Foreskin keratinocyte (primary cell): ENCODE measurements at places on chromosomes 4 and X. TPM values are rescaled to one million over a fixed set of nuclear protein-coding genes. Genes with fewer than 3 reads are reported as not detected.

Gene CTAG2
- not detected in 2 replicates for total RNA-seq

Gene MXRA5
- 5.5 and 7.9 TPM in 2 replicates for total RNA-seq

Gene CFAP99
- not detected in 2 replicates for total RNA-seq

Gene PLAC8
- 1.6 and 1.8 TPM in 2 replicates for total RNA-seq

Gene ZIC3
- total RNA-seq: not detected in 2 replicates

Gene DRD5
- not detected in 2 replicates for total RNA-seq

Gene ATP2B3
- total RNA-seq: not detected in 2 replicates

Gene ACTRT1
- total RNA-seq: not detected in 2 replicates

Gene SLITRK2
- not detected in 2 replicates for total RNA-seq

Gene SYTL5
- 0.04 and 0.10 TPM in 2 replicates for total RNA-seq

Gene VSIG1
- 1.7 and 2.8 TPM in 2 replicates for total RNA-seq

Gene SPANXA1
- total RNA-seq: not detected in 2 replicates

Gene SULT1E1
- total RNA-seq: 0.81 and 3.7 TPM in 2 replicates

Gene UGT2B7
- 0.07 TPM in 1 of 2 replicates, not detected in the other for total RNA-seq

Gene SCRG1
- not detected in 2 replicates for total RNA-seq

Gene APLN
- 1.6 and 8.2 TPM in 2 replicates for total RNA-seq

Gene NFXL1
- total RNA-seq: 14.9 and 16.3 TPM in 2 replicates

Gene GAGE12C
- total RNA-seq: not detected in 2 replicates

Gene PTTG2
- total RNA-seq: not detected in 2 replicates

Gene FAM9B
- not detected in 2 replicates for total RNA-seq

Gene HSPA4L
- 9.8 and 13.3 TPM in 2 replicates for total RNA-seq

Gene S100G
- total RNA-seq: not detected in 2 replicates

Gene CT45A6
- not detected in 2 replicates for total RNA-seq

Gene STK32B
- 7.7 and 8.3 TPM in 2 replicates for total RNA-seq

Gene HMGN5
- total RNA-seq: 1.7 and 2.4 TPM in 2 replicates

Gene SGMS2
- 31.5 and 35.4 TPM in 2 replicates for total RNA-seq

Gene EMCN
- not detected in 2 replicates for total RNA-seq

Gene SETD7
- 30.9 and 32.0 TPM in 2 replicates for total RNA-seq

Gene TIMM8A
- total RNA-seq: 13.6 and 17.1 TPM in 2 replicates

Gene SPANXN3
- not detected in 2 replicates for total RNA-seq

Gene KIAA1210
- not detected in 2 replicates for total RNA-seq

Gene ARHGEF38
- not detected in 2 replicates for total RNA-seq

Gene TMEM184C
- total RNA-seq: 23.3 and 26.1 TPM in 2 replicates

Gene AR
- 0.03 and 0.04 TPM in 2 replicates for total RNA-seq

Gene SHISA3
- not detected in 2 replicates for total RNA-seq

Gene AFM
- total RNA-seq: 0.07 TPM in 1 of 2 replicates, not detected in the other

Gene CT45A3
- not detected in 2 replicates for total RNA-seq

Gene MAGEC1
- not detected in 2 replicates for total RNA-seq

Gene ETDB
- total RNA-seq: not detected in 2 replicates

Gene PNMA6F
- total RNA-seq: not detected in 2 replicates

Gene CRMP1
- total RNA-seq: not detected in 2 replicates

Gene FGB
- total RNA-seq: not detected in 2 replicates

Gene DMD
- total RNA-seq: 4.9 and 6.5 TPM in 2 replicates

Gene DCAF8L2
- total RNA-seq: not detected in 2 replicates

Gene NKX3-2
- 0.04 and 0.10 TPM in 2 replicates for total RNA-seq

Gene LUZP4
- not detected in 2 replicates for total RNA-seq

Gene COL4A5
- total RNA-seq: 29.0 and 30.9 TPM in 2 replicates

Gene CT55
- total RNA-seq: not detected in 2 replicates

Gene AKAP14
- total RNA-seq: not detected in 2 replicates

Gene NSG1
- 20.2 and 28.1 TPM in 2 replicates for total RNA-seq

Gene DNAAF6
- total RNA-seq: not detected in 2 replicates

Gene CDS1
- 20.0 and 20.8 TPM in 2 replicates for total RNA-seq

Gene CXCL1
- total RNA-seq: 27.5 and 36.3 TPM in 2 replicates

Gene TLL1
- 1.5 and 3.5 TPM in 2 replicates for total RNA-seq
